ENCODE measurements at places on chromosomes 7 and 10. TPM values are rescaled to one million over a fixed set of nuclear protein-coding genes. Genes with fewer than 3 reads are reported as not detected.

GRCh38 chr10:77792155-77792554 is 134.4 kb downstream of the DLG5 start:
- no peak for DNase-seq

DNA sequence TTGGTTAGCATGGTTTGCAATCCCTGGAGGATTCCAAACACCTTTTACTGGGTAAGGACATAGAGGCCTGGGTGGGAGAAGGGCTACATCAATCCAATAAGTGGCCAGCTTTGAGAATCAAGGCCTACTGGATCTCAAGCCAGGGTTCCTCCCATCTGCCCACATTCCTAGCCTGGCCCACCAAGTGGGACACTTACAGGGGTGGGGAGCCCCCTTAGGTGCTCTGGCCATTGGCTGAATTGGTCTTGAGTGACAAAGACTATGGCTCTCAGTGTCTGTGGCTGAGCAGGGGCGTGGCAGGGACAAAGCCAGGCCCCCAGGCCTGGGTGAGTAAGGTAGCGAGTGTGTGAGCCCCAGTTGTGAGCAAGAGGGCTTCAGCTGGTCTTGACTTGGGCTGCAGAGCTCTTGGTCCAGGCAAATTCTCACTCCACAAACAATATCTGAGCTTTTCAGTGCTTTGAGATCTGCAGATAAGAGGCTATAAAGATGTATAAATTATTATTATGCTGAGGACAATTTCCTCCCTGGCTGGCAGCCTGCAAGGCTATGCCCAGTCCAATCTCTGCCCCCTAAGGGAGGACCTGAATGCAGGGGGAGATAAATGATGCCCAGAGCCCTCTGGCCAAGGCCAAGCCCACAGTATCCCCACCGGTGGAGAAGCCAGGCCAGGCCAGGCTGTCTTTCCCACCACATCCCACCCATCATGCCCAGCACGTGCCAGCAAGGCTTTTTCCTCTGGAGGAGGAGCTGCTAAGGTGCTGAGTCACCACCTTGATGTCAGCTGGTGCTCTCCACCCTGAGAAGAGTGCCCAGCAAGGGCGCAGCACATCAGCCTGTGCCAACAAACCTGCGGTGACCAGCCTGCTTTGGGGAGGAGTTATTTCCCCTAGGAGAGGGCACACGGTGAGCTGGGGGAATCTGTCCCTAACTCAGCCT is 80.7 kb upstream of the DUSP5 start:
- no peak for DNase-seq

DNA sequence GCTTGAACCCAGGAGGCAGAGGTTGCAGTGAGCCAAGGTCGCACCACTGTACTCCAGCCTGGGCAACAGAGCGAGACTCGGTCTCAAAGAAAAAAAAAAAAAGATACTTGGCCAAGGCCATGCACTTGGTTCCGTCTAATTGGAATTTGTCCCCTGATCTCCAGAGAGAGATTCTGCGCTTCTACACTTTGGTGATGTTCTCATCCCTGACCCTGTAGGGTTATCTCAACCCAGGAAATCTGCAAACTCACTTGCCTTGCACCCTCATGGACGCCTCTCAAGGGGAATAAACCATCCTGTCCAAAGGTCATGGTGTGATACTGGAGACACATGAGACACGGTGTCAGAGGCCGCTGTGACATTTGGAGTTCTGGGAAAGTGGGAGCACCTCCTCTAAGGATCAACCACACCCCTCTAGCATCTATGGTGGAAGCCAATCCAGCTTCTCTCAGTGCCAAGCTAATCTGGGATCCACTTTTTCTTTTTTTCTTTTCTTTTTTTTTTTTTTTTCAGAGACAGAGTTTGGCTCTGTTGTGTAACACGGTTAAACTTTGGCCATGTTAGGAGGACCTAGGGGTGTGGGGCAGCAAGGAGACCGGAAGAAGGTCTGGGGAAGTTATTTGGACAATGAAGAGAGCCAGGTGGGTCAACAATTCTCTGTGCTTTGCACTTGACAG is 7.8 kb upstream of the POR start:
- DNase-seq, result no peak

CDHR3 gene
- 9.5 TPM for total RNA-seq

RAB18 gene
- 35.3 TPM for total RNA-seq

DNA sequence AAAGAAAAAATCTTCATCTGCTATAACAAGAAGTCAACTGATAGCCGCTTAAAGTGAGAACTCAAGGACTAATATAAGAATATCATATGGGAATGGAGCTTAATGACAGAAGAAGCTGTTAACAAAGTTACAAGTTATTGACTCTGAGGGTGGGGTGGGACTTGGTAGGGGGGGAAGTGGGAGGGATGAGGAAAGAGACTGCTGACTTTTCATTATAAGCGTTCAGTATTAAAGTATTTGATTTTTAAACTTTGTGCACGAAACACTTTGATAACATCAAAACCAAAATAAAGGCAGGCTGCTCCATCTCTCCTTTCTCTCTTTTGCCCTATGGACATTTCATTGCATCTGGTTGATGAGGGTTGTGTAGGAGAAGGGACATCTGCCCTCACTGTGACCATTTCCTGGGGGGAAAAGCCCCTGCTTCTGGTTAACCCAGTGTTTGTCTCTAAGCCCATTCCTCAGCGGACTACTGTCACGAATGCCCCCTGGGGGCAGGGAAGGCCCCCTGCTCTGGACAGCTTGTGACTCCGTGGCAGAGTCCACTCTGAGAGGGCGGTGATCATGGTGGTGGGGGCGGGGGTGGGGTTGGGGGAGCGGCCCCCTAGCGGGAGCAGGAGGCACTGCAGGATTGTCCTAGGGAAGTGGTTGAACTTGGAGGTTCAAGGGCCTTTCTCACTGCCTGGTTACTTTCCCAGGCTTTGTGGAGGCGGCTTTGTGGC is 17.4 kb downstream of the SLC13A4 start:
- DNase-seq, result peak; percentile 90

DNA sequence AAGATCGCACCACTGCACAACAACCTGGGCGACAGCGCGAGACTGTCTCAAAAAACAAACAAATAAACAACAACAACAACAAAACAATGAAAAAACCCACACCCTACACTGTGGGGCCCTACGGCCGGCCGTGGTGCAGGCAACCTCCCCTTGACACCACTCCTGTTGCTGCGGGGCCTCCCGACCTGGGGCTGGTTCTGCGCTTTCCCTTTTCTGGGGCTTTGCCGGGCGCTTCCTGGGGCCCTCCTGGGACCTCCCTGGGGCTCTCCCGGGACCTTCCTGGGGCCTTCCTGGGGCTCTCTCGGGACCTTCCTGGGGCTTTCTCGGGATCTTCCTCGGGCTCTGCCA is 46.6 kb downstream of the INSIG1 start:
- DNase-seq, result peak; percentile 85

DNA sequence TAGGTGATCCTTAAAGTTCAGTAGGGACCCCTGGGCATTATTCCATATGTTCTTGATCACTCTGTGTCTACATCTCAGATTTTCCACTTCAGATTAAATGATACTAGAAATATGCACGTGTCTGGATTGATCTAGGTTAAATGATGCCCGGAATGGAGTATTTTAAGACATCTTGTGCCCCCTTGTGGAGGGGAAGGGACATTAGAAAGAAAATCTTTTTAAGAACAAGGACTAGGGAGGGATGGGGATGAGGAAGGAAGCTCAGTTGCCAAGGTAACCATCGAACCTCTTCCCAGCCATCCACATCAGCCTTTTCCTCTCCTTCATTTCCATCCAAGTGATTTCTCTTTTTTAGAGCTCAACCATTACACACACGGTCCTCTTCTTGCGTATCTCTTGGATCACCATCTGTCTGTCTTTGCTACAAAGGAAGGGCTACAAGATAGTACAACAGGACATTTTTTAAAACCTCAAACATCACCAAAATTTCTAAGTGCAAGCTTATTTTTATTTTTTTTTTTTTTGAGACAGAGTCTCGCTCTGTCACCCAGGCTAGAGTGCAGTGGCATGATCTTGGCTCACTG is 40.5 kb downstream of the PRSS2 start:
- peak; percentile 64 for DNase-seq

GRCh38 chr10:91194497-91195179 is 25.8 kb upstream of the PCGF5 start:
- DNase-seq, result no peak

DNA sequence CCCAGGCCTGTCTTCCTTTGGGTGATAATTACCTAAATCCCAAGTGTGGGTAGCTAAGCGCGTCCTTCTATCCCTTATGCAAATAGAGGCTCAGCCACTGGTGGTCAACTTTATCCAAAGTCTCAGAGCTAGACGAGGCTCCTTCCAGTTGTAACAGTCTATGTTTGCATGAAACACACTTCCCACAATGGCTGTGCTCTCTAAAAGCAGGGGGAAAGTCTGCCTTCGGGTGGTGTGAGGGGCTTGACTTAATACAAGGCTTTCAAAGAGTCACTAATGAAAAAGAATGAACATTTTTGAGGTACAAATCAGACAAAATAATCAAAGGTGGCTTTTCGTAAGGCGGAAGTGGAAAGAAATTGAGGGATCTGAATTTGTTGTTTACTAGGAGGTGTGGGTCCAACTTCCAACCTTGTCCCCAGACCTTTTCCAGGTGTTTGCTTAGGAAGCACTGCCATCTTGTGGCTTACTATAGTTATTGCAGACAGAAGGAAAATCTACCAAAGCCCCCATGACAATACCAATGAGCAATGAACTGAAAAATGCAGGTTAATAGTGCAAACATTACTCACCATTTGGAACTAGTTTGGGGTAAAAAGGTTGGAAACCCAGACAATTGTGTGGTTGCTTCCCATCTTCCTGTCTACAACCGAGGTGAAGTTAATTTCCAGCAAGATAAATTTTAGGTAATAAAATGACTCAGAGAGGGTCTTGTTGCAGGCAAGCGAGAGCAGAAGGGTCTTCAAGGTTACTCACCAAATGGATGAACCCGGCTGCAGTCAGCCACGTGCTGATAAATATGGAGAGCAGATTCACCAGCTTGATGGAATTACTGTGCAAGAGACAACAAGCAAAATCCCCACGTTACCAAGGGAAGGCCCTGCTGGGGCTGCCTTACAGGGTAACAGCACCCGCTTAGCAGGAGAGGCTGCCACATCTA is 525.7 kb downstream of the KCNMA1 start:
- DNase-seq, result peak; percentile 62

DNA sequence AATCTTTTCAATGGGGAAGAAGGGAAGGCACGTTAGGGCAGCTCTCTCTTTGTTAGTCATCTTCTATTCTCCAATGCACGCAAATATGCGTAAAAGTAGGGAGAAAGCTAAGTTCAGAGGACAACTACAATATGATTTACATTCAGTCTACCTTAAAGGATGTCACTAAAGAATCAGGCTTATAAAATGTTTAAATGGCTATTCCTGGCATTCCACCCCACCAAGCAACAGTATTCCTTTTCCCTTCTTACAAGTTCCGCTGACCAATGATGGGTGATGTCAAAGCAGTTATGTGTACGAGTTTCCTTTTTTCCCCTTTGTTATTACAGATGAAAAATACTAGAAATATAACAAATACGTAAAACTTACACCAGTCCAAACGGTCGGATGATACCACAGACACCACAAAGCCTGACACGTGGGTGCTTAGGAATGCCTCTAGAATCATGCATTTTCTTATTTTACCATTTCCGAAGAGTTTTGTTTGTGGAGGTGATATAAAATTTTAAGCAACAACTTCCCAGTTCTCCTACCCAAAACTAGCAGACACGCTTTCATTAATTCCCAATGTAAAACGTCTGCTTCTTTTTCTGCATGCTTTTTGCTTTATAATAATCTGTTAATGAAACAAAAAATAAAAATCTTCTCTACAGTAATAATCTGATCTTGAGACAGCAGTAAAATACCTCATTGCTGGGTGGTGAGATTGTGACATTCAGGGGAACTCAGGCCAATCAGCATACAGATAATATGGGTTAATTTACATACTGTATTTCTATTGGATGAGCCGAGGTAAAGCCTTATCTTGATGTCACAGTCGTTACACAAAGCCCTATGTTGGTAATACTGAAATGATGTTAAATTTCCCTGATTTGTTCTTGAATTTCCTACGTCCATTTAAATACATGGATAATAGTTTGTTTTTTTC is 708 bp upstream of the GPR85 start:
- DNase-seq, result peak; percentile 60

GRCh38 chr10:72328045-72328828 is 26.5 kb downstream of the DNAJB12 start:
- DNase-seq, result peak; percentile 90

DNA sequence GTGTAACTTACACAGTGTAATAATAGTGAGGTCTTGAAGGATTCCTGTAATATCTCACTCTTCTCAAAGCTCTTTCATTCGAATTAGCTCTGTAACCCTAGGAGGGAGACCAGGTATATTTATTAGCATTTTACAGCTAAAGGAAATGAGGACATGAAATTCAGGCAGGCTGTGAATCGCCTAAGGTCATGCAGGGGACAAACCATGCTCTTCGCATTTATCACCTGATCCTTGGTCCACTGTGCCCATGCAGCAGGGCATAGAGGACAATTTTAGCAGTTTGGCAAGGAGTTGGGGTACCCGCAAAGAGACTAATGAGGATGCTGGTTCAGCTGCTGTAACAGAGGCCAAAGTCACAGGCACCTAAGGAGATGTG is 14.8 kb upstream of the LAMB1 start:
- DNase-seq, result no peak

MSS51 gene
- 2.2 TPM for total RNA-seq

DNA sequence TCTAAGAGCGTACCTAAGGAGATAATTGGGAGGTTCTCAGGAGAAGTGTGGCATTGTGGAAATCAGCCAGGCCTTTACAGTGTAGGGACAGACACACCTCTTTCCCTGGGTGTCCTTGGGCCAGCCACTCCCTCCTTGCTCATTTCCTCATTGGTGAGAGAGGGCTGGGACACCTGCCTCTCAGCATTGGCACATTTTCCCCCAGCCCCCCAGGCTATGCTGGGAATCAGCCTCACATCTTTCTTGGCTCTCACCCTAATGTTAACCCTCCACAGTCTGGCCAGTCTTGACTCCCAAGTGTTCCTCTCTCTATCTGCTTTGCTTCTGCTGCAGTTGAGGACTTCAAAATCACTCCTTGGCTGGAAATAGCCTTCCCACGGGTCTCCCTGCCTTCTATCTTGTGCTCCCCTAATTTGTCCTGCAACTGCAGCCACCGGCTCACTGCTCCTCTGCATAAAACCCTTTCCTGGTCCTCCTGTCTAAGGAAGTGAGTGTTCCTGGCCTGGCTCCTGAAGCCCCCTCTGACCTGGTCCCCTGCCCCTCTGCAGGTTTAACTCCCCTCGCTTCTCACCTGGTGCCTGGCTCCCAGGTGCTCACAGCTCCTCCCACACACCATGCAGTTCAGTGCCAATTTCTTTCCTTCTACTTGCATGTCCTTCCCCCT is 15.8 kb downstream of the TBXAS1 start:
- DNase-seq, result no peak

RSPH10B2 gene
- total RNA-seq, result 0.31 TPM

CREB3L2 gene
- total RNA-seq, result 11.4 TPM

SEC61G gene
- 233 TPM for total RNA-seq

FAM131B gene
- 11.9 TPM for total RNA-seq

GRCh38 chr10:21929070-21929469 is 74.5 kb downstream of the DNAJC1 start:
- no peak for DNase-seq

DNA sequence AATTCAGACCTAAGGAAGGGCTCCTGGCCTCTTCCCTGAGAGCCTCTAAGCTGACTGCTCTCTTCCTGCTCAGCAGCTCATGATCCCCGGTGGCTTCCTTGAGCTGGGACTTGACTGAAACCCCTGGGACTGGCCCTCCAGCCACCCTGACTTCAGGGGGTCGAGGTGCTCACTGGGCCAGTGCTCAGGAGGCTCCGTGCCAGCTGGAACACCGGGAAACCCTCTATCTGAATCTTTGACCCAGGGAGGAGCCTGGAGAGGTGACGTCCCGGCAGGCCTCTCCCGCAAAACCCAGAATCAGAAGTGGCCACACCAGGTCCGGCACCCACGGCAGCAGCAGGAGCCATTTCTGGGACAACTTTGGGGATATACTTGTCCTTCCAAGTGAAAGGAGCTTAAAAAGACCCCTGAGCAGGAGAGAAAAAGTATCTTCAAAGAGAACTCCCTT is 110.7 kb downstream of the WDR37 start:
- DNase-seq, result no peak

SPDYE11 gene
- total RNA-seq, result not detected

Measured in H7 (cell line).